Ammon's horn (tissue), 1 donor: ENCODE measurements at places on chromosomes 7 and 10.

- no peak for DNase-seq
Observed at GRCh38 chr7:25454562-25455041, 226.3 kb upstream of the NPVF start.

DNA sequence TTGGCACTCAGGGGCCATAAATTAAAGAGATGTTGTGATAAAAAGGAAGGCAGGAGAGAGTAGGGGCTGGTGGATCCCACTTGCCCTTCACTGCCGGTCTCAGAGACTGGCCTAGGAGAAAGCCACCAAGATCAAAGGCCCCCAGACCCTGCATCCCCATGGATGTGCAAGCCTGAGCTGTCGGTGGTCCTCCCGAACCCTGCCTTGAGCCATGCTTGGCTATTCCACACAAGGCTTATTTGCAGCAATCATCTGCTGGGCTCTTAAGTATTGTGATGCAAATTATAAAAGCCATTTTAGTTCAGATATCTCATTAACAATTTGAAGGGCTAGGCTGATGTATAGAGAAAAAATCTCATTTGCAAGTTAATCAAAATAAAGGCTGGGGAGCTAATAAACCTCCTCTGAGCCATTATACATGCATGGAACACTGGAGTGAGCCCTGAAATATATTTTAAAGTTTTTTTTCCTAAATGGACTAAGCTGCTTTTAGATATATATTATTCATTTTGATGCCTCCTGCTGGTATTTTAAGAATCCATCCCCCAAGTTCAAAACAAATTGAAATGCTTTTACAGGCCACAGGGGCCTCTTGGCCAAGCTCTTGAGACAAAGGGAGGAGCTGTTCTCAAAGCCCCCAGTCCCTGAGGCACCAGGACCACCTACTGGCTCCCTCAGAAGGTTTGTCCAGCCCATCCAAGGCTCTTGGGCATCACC is 28.1 kb downstream of the OAT start:
- no peak for DNase-seq

- DNase-seq = no peak
Observed at GRCh38 chr7:41274179-41274578, 428.7 kb downstream of the INHBA start.

DNA sequence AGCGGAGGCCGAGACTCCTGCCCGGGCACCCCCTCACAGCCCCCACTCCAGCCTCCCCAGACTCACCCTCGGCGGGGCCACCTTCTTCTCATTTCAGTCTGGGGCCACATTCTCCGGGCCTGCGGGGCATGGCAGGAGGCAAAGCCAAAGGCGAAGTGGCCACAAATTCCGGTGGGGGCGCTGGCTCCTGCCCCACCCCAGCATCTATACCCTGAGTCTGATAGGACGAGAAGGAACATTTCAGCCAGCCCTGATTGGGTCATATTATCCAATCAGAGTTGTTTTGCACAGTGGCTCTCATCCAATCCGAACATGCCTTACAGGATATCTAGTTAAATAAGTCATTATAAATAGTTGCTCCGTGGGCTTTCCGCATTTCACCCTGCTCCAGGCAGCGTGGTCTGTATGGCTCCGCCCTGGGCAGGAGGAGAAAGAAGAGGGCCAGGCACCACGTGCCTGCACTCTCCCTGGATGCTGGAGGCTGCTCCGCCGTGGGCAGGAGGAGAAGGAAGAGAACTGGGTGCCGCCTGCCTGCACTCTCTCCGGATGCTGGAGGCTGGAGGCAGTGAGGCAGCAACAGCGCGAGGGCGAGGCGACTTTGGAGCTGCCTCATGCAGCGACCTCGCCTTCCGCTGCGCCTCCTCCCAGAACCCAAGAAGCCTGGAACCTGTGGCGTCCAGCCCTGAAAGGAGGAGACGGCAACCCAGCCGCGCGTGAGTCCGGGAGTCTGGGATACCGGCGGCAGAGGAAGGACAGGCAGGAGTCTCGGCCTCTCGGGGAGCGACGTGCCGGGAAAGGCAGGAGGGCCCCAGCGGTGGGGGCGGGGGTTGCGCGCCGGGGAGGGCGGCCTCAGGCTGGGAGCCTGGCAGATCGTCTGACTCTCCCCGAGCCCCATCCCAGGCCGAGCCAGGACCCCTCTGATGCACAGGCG is 162.9 kb downstream of the ZNF33B start:
- peak; percentile 32 for DNase-seq

DNA sequence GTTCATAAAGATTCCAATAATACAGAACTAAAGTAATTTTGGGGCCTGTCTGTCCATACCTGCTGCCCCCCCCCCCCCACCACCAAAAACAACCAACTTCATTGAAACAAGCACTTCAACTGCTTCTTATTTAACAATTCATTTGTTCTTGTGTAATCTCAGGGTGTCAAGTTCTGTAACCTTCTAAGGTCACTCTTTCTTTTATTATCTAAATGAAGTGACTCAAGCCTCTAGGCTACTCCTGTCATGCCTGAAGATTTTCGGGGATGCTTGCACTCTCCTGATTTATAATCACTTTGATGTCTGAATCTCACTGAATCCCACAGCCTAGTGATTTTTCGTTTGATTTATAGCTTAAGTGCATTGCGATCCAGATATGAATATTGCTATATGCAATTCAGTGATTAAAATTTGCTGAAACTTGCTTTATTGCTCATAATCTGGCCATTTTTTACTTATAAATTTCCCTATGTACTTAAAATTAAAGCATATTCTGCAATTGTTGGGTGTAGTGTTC is 27.2 kb downstream of the GARIN1A start:
- no peak for DNase-seq

DNA sequence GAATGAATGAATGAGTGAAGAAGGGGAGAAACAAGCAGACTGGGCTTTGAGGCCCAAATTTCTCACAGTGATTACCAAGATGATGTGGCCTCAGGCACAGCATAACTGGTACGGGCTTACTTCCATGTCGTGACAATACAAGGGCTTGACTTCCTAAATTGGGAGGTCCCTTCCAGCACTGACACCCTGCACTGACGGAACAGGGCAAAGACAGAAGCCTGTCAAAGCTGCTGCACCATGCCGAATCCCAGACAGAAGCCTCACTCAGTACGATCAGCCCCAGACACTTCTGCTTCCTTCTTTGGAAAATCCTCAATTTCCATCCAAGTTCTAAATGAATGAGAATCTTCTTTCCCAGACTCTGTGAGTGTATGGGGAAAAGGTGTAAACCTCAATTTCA is 51.9 kb downstream of the GNA12 start:
- DNase-seq = no peak

DNA sequence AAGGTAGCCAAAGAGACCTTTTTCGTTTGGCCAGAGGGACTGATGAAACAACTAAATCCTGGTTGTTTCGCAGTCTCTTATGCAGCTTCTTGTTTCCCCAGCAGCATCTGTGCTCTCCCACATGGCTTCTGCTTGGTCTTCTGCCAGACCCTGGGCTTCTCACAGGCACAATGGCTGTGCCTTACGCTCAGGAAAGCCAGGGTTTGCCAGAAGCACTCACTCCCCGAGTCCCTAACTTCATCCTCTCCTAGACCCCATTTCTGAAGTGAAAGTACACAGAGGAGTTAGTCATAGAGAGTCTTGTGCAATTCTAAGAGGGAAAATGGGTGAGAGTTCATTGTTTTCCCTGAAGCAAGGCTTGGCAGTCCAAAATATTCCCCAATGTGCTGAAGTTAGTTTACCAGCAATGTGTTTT is 121.7 kb downstream of the EVX1 start:
- DNase-seq = peak; percentile 67

GRCh38 chr10:132958883-132959558 is 16.7 kb upstream of the CFAP46 start:
- no peak for DNase-seq

DNA sequence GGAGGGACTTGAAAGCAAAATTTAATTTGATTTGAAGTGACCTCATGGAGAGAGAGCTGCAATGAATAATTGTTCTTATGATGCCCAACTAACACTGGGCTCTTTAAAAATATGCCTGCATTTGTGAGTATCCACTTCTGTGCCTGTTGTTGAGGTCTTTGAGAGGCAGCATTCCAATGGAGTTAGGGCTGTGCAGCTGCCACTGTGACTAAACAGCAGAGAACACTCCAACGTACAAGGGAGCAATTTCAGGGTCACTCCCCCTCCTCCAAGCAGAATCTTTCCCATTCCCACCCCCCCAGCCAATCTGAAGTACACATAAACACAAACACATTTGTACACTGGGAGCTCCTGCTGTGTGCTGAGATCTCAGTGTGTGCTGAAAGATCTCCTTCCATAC is 28.0 kb upstream of the GSAP start:
- DNase-seq = peak; percentile 43

DNA sequence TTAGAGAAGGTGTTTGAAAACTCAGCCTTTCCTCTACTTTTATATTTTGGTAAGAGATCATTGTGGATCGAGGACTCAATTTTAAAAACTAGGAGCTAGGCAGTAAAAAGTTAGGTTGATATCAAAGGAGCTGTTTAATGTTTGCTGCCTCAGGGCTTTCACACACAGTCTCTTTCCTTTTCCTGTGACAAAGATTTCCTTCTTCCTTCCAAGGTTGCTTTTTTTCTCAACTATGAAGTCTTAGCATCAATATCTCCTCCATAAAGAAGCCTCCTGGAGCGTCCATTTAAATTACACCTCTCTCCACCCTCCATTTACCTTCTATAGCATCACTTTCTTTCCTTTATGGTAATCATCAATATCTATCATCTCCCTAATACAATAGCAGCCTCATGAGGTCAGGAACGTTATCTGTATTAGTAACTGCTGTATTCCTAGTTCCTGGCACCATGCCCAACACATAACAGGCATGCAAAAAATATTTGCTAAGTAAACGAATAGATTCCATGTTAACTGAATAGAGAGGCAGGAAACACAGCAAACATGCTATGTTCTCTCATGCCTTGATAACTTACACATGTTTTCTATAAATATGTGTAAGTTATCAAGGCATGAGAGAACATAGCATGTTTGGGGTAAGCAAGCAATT is 48.5 kb downstream of the GNAT3 start:
- no peak for DNase-seq

GRCh38 chr7:82129091-82129490 is 314.5 kb downstream of the CACNA2D1 start:
- DNase-seq = no peak

DNA sequence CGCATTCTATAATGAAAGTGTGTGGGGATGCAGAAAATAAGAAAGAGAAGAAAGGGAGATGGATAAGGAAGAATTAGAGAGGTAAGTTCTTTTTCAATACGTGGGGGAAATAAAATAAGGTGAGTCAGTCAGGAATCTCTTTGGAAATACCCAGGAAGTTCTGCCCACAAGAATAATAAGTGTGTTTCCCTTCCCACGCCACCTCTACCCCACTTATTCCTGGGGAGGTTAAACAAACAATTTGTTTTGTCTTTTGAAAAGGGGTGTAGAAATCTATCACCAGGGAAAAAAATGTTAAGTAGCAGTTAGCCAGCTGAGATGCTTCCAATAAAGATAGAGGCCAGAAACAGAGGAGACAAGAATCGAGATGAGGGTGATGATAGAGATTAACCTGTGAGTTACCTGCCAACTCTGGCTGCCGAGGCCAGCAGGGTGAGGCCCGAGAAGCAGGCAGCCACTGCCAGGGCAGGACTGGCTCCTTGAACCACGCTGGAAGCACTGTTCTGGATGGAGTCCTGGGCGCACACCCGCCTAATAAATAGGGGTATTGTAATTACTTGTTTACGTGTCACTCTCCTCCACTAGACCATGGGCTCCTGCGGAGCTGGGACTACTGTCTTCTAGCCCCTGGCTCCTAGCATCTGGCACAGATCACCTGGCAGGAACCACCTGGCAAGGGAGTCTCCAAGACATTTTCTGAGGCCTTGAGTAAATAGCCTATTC is 191.3 kb downstream of the FGFR2 start:
- DNase-seq = peak; percentile 45

GRCh38 chr7:125316466-125316865 is 386.8 kb upstream of the POT1 start:
- peak; percentile 49 for DNase-seq

- DNase-seq = peak; percentile 32
Observed at GRCh38 chr10:26869528-26869927, 8.8 kb upstream of the ABI1 start.

- DNase-seq = no peak
Observed at GRCh38 chr7:12229046-12229445, 18.0 kb downstream of the TMEM106B start.

DNA sequence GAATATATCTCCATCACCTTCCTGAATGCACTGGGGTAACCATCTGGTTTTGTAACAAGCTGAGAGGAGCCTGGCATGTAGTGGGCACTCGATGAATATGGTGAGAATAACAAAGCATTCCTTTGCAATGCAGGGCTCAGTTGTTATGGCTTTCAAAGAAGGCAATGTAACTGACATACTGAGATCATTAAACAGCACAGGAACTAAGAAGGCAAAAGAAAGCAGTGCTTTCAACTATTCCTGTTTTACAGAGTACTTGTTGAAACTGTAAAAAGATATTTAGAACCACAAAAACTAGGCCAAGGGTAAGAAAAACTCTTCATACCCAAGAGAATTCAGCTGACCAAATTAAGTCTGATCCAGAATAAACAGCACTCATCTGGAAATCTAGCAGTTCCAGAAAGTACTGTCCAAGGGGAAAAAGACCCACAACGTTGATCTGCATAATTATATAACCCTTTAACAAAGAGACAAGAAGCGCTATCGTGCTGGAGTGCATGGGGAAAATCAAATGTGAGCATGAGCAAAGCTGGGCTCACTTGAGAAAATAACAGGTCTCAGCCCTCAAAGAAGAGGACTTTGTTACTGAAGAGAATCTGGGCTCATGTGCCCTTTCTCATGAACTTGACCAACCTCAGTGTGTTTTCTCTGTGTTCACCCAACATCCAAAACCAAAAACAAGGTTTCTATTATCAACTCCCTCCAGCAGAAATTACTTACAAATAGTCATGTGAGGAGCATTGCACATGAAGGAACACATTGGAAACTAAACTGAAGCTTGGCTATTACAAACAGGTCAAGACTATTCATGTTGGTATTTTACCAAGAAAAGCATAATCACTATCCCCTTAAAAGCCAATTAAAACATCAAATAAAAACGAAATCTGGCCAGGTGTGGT is 116.2 kb downstream of the AVL9 start:
- DNase-seq = peak; percentile 20

GRCh38 chr7:11507929-11508328 is 324.1 kb downstream of the THSD7A start:
- no peak for DNase-seq
